ENCODE measurements at places on chromosomes 7 and 10.

GRCh38 chr7:50339990-50340500, 35.5 kb downstream of the IKZF1 start:
- DNase-seq = no peak

DNA sequence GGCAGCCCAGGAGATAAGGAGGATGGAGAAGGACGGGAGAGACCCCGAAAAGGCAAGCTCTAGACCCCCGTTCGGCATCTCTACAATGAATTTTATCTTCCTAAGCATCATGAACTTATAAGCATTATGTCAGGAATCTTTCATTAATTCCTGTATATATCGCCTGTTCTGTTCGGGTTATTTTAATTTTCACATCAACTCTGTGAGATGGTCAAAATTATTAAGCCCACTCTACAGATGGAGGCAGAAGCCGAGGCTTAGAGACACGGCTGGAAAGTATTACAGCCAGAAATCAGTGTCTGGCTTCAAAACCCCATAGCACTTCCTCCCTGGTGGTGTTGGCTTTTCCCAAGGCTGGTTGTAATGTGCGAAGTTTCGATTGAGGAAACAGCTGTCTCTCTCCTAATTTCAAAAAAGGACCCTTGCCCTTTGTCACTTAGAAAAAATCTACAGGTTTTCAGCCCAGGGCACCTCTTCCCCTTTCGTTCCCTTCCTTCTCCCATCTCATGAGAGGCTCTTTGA, 1.5 kb upstream of the GRM8 start:
- no peak for DNase-seq

DNA sequence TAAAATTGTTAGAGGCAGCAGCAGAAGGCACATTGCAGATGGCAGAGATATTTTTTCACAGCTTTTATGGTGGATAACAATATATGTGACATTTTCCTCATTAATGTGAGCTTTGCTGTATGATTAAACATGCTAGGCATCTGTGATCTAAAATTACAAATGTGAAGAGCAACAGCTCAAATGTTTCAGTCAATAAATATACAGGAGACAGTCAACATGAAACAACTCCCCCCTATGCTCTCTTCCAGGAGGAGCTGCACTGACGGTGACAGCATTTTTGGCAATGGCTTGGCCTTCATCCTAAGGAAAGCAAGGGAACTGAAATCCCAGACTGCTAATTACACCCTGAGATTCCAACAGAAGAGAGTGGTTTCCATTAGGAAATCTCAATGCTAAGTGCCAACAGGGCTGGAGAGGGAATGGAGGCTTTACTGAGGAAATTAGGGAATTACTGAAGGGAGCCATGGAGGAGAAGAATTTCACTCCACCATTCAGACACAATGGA, 51.4 kb upstream of the GRB10 start:
- no peak for DNase-seq

- DNase-seq = no peak
These were observed 81.9 kb downstream of the PTPRN2 start for GRCh38 chr7:158505683-158506082.

DNA sequence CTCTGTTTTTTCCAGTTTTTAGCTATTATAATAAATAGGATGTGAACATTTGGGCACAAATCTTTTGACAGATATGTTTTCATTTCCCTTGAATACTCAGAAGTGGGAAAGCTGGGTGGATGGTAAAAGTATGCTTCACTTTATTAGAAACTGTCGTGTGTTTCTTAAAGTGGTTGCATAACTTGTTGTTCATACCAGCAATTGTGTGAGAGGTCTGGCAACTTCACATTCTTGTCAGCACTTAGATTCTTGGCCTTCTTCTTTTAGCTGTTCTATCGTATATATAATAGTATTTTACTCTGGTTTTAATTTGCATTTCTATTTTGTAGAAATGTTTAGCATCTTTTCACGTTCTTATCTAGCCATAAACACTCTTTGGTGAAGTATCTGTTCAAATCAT, 894.4 kb downstream of the KCNMA1 start:
- DNase-seq = no peak

GRCh38 chr7:151518105-151518946, 1.4 kb downstream of the RHEB start:
- peak; percentile 51 for DNase-seq

GRCh38 chr7:105768898-105769507, 107.4 kb downstream of the ATXN7L1 start:
- DNase-seq = no peak

GRCh38 chr7:73833251-73833919, 2.6 kb downstream of the CLDN4 start:
- DNase-seq = no peak

DNA sequence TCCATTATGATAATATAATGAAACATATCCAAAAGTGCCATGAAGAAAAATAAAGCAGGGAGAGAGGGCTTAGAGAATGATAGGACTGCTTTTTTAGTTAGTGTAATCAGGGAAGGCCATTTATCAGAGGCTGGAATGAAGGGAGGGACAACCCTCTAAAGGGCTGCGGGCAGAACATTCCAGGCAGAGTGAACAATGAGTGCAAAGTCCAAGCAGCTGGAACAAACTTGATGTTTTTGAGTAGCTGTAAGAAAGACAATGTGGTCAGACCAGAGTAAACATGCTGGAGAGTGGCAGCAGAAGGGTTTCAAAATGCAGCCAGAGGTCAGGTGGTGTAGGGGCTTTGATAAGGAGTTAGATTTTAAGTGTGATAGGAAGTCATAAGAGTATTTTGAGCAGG, 65.6 kb upstream of the CCDC6 start:
- no peak for DNase-seq

DNA sequence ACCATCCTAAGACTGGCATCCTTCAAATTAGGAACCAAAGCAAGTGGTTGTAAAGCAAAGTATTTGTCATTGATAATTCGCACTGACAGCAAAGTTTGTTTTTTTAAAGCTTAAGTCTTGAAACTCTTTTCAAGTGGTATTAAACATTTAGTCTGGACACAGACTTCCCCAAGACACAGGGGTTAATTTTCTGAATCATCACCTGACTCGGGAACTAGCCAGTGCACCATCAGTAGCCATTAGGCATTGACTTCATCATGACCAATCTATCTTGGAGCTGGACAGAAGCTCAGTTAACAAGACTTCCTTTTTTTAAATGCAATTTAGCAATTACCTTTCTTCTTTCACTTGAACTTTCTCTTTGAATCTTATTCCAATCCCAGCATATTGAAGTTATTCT, 210.6 kb downstream of the ZNF365 start:
- peak; percentile 37 for DNase-seq

DNA sequence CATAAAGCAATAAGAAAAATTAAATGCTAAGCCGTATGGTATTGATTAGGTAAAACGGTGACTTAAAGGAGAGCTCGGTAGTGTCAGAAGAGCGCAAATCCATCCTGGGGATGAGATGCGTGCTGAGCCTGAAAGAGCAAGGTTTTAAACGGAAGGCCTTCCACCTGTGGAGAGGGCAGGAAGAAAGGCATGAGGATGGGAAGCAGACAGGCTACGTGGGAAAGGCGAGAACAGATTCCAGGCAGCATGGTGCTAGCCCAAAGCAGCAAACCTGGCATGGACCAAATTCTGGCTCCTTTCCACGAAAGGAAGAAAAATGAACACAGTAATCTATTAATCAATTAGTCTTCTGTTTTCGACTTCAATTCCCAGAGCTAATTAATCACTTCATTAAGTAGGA, 103.5 kb downstream of the HIPK2 start:
- no peak for DNase-seq

DNA sequence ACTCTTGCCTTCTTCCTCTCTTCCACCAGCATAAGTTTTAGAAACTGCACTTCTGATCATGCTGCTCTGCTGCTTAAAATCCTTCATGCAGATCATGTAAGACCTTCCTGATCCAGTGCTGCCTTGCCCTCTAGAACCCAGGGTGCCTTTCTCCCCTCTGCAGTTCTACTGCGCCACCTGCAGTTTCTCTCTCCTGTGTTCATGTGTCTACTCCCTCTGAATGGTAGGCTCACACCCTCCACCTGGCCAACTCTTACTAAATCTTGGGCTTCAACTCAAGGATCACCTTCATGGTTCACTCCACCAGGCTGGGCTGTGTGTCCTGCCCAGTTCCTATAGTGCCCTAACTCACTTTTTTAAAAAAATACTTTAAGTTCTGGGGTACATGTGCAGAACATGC, 174.6 kb upstream of the ITGB1 start:
- no peak for DNase-seq

GRCh38 chr7:134176037-134176350, 48.9 kb downstream of the LRGUK start:
- peak; percentile 42 for DNase-seq

DNA sequence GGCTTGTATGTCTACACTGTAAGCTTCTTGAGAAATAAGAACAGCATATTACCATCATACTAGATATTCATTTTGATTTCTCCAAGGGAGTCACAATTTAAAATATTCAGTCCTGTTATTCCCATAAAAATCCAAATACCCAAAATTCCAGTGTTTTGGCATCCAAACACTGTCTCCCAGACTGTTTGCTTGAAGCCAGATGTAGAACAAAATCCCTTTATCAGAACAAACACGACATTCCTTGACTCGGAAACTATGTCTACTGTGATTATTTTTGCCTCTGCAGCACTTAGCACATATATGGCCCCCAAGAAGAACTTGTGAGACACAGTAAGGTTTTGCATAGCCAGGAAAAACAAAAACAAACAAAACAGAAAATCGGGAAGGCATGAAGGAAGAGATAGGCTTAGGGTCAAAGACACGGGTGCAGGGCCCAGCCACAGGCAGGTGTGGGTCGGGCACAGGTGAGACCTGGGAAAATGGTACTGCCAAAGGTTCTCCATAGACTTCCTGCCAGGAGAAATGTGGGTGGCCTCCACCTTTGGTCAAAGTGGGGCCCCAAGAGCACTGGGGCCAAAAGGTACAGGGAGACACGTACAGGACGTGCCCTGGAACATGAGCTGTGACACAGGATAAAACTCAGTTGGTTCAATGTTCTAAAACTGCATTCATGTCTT, 36.5 kb downstream of the CPXM2 start:
- peak; percentile 13 for DNase-seq

GRCh38 chr10:102704915-102705314, 9.3 kb downstream of the ARL3 start:
- peak; percentile 89 for DNase-seq

GRCh38 chr7:17940951-17941431, 697 bp upstream of the SNX13 start:
- DNase-seq = no peak

GRCh38 chr10:112524641-112525040, 77.6 kb downstream of the VTI1A start:
- DNase-seq = peak; percentile 57

- DNase-seq = no peak
These were observed 241.6 kb downstream of the SNX10 start for GRCh38 chr7:26533217-26533616.

DNA sequence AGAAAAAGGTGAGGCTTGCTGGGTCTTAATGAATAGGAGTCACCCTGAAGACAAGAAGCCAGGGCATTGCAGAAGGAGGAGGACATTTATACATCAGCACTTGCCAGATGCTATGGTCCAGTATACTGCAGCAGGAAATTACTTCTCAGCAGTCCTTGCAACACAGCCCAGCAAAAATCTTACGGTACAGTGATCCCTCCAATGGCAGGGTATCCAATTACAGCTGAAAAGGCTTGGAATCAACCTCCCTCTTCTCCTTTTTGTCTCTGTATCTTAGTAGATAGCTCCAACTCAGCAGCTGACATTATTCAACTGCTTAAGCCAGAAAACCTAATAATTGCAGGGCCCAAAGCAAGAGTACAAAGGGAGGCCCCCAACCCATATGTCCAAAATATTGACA, 128.3 kb upstream of the COBL start:
- no peak for DNase-seq

DNA sequence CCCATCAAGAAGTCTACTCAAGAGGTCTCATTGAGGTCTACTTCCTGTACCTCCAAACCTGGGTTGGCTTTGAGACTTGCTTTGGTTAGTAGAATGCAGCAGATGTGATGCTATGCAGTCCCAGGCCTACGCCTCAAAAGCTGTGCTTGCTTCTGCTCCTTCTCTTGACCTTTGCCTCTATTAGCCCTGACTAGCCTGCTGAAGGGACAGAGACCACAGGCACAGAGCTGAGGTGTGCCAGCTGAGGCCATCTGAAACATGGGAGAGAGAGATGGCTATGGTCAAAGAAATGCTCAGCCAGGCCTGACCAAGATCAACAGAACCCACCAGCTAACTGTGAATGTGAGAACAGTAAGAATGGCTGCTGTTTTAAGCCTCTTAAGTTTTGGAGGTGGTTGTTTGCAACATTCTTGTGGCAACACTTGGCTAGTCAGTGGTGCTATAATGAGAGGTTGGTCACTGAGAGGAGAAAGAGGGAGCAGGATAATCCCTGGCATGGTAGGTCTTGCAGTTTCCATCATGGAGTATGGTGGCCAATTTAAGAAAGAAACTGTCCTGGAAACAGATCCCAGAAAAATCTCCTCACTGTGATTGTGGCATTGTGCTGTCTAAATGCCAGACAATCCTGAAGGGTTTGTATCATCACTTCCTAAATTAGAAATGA, 176.1 kb upstream of the PHYHIPL start:
- no peak for DNase-seq

- no peak for DNase-seq
These were observed 376.2 kb upstream of the TPK1 start for GRCh38 chr7:145212050-145212449.

DNA sequence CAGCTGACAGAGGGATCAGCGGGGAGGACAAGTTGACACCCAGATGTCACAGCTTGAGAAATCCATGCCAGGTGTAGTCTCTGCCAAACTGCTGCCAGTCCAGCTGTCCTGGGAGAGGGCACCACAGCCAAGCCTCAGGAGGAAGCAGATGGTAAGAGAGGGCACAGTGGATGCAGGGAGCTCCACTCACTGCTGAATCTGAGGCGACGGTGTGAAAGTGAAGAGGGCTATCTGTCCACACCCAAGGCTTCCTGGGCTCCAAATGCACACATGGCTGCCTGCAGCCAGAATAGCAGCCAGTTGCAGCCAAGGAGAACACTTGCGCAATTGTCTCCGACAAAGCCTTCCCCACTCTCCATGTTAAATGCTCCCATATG, 502.4 kb downstream of the GRID1 start:
- no peak for DNase-seq

GRCh38 chr7:157780721-157781120, 443.9 kb downstream of the DNAJB6 start:
- DNase-seq = no peak

All from fibroblast of skin of right biceps (primary cell).